Hair follicular keratinocyte (primary cell): ENCODE measurements at places on chromosomes 4 and X. TPM values are rescaled to one million over a fixed set of nuclear protein-coding genes. Genes with fewer than 3 reads are reported as not detected.

GAGE1 gene
- total RNA-seq, result not detected in 2 replicates

ANKRD50 gene
- total RNA-seq, result 7.1 and 11.3 TPM in 2 replicates

AFM gene
- not detected in 2 replicates for total RNA-seq

NUP62CL gene
- total RNA-seq, result 3.5 and 4.9 TPM in 2 replicates

CXXC4 gene
- not detected in 2 replicates for total RNA-seq

PDZD4 gene
- 0.04 TPM in 1 of 2 replicates, not detected in the other for total RNA-seq

APOOL gene
- total RNA-seq, result 4.9 and 7.3 TPM in 2 replicates

SHISA3 gene
- not detected in 2 replicates for total RNA-seq

PAGE2 gene
- not detected in 2 replicates for total RNA-seq

F8A2 gene
- 0.23 TPM in 1 of 2 replicates, not detected in the other for total RNA-seq

S100G gene
- not detected in 2 replicates for total RNA-seq

ZMAT1 gene
- total RNA-seq, result not detected in 2 replicates

HTN3 gene
- not detected in 2 replicates for total RNA-seq

GLUD2 gene
- 0.23 and 0.27 TPM in 2 replicates for total RNA-seq

PROM1 gene
- total RNA-seq, result not detected in 2 replicates

HS3ST1 gene
- total RNA-seq, result 0.72 and 0.94 TPM in 2 replicates

SPOCK3 gene
- total RNA-seq, result 0.08 TPM in 2 replicates

CHRDL1 gene
- total RNA-seq, result not detected in 2 replicates

SHROOM3 gene
- 15.1 and 15.6 TPM in 2 replicates for total RNA-seq

P2RY4 gene
- total RNA-seq, result not detected in 2 replicates

CYTL1 gene
- 0.55 TPM in 1 of 2 replicates, not detected in the other for total RNA-seq

MAGEB2 gene
- total RNA-seq, result not detected in 2 replicates

SHROOM2 gene
- total RNA-seq, result 8.6 and 11.6 TPM in 2 replicates

FAM236B gene
- total RNA-seq, result not detected in 2 replicates

HTN1 gene
- total RNA-seq, result not detected in 2 replicates

PIR gene
- total RNA-seq, result 17.6 and 22.6 TPM in 2 replicates

MUC7 gene
- not detected in 2 replicates for total RNA-seq

RAB40A gene
- total RNA-seq, result not detected in 2 replicates

GPRASP1 gene
- 0.04 and 0.08 TPM in 2 replicates for total RNA-seq

ZCCHC18 gene
- 0.31 TPM in 1 of 2 replicates, not detected in the other for total RNA-seq

GABRB1 gene
- not detected in 2 replicates for total RNA-seq

FAM9C gene
- not detected in 2 replicates for total RNA-seq

DUX4 gene
- not detected in 2 replicates for total RNA-seq

DRD5 gene
- total RNA-seq, result not detected in 2 replicates

MGARP gene
- 0.08 and 0.47 TPM in 2 replicates for total RNA-seq

PDE5A gene
- total RNA-seq, result 4.4 and 5.7 TPM in 2 replicates

PRDX4 gene
- total RNA-seq, result 184 and 210 TPM in 2 replicates

CSAG1 gene
- total RNA-seq, result not detected in 2 replicates

GPR82 gene
- not detected in 2 replicates for total RNA-seq

CCNQ gene
- total RNA-seq, result 46.9 and 64.9 TPM in 2 replicates

PRRG3 gene
- not detected in 2 replicates for total RNA-seq

SMARCA1 gene
- 14.2 and 20.6 TPM in 2 replicates for total RNA-seq

CTAG2 gene
- total RNA-seq, result not detected in 2 replicates

LANCL3 gene
- 0.70 and 0.76 TPM in 2 replicates for total RNA-seq

SRD5A3 gene
- total RNA-seq, result 3.5 and 8.1 TPM in 2 replicates

SPANXN1 gene
- not detected in 2 replicates for total RNA-seq

SPARCL1 gene
- total RNA-seq, result not detected in 2 replicates

NEUROG2 gene
- total RNA-seq, result not detected in 2 replicates

CTAG1B gene
- not detected in 2 replicates for total RNA-seq

PLAC8 gene
- total RNA-seq, result 0.15 and 0.86 TPM in 2 replicates

XPNPEP2 gene
- not detected in 2 replicates for total RNA-seq

CDS1 gene
- total RNA-seq, result 17.8 and 20.6 TPM in 2 replicates
